ENCODE measurements at places on chromosomes 1 and 21.

DNA sequence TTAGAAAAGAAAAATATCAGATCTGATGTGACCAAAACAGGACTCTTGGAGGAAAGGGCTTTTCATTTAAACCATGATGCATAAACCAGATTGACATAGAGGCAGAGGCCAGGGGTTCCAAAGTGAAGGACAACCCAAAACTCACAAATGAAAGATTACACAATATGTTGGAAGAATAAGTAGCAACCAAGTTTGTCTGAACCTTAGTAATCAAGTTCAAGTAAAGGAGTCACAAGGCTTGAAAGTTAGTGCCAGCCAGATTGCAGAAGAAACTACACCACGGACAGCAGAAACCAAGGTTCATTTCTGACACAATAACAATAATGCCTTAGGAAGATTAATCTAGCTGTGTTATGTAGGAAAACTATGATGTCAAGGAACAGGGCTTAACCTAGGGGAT is 124.6 kb downstream of the ZC3H11B start:
- DNase-seq = no peak

- DNase-seq = no peak
These were observed 100.5 kb downstream of the AK5 start for GRCh38 chr1:77382366-77382765.

DNA sequence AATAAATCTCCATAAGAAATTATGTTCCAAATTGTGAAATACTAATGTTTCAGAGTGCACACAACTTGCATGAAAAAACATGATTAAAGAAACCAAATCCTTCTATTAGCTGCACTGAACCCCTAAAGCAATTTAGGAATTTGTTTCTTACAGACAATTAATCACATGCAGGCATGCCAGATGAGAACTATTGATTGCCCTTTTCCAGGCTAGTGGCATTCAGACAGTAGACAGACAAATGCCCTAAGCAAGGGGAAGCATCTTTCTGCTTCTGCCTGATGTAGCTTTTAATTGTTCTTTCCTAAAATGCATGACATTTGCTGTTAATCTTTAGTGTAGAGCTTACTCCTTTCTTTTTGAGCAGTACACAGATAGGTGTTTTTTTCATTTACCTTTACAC is 229.5 kb downstream of the DPYD start:
- DNase-seq = no peak

DNA sequence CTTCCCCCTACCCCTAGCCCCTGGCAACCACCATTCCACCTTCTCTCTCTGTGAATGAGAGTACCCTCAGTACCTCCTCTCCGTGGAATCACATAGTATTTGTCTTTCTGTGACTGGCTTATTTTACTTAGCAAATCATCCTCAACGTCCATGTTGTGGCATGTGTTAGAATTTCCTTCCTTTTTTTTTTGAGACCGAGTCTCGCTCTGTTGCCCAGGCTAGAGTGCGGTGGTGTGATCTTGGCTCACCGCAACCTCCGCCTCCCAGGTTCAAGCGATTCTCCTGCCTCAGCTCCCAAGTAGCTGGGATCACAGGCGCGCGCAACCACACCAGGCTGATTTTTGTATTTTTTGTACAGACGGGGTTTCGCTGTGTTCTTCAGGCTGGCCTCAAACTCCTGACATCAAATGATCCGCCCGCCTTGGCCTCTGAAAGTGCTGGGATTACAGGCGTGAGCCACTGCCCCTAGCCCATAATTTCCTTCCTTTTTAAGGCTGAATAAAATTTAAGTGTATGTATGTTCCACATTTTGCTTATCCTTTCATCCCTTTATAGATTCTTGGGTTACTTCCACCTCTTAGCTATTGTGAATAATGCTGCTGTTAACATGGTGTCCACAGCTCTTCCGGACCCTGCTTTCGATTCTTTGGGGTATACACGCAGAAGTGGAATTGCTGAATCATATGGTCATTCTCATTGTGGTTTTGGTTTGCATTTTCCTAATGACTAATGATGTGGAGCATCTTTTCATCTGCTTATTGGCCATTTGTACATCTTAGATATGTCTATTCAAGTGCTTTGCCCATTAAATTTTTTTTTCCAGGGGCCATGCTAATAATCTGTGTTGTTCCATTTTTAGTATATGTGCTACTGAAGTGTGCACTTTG is 32.3 kb downstream of the ERRFI1 start:
- DNase-seq = no peak
